ENCODE measurements at places on chromosomes 2 and 18.

DNA sequence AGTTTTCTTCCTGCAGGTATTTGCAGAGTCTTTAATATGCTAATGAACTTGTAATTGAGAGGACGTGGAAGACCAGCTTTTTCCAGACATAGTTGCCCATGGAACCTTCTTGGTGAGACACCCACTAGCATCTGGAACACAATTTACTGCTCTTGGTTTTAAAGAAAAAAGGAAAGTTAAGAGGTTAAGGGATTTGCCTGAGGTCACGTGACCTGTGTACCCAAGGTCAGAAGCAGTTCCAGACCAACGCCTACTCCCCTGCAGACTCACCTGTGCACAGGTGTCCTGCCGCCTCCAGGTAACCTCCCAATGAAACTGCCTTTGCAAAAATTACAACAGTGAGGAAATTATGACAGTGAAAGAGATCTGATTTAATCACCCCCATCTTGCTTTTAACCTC, 172.7 kb downstream of the ANAPC1 start:
- DNase-seq: no peak

GRCh38 chr2:120852200-120852815, 116.6 kb downstream of the GLI2 start:
- no peak for DNase-seq

- no peak for DNase-seq
Measured at GRCh38 chr18:10863026-10863425, 286.3 kb downstream of the PIEZO2 start.

- DNase-seq: no peak
Measured at GRCh38 chr2:225920621-225921220, 521.2 kb downstream of the NYAP2 start.

DNA sequence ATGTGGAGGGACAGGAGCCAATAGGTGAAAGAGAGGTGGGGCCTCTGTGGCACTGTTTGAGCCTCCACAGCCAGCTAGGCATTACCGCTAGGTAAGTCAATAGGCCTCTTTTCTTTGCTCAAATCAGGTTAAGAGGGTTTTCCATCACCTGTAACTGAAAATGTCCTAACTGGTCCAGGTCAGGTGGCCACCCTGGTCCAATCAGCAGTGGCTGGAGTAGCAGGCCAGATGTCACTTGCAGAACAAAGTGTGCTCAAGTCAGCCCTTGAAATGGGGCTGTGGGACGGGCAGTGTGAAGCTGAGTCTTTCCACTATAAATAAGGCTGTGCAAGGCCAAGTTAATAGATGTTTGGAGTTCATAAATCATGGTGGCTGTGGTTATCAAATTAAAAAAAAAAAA, 20.9 kb downstream of the FBXO36 start:
- DNase-seq: no peak

- no peak for DNase-seq
Measured at GRCh38 chr18:51260118-51260517, 62.6 kb upstream of the MEX3C start.

- DNase-seq: peak; percentile 19
Measured at GRCh38 chr2:165698444-165698884, 95.6 kb downstream of the GALNT3 start.

DNA sequence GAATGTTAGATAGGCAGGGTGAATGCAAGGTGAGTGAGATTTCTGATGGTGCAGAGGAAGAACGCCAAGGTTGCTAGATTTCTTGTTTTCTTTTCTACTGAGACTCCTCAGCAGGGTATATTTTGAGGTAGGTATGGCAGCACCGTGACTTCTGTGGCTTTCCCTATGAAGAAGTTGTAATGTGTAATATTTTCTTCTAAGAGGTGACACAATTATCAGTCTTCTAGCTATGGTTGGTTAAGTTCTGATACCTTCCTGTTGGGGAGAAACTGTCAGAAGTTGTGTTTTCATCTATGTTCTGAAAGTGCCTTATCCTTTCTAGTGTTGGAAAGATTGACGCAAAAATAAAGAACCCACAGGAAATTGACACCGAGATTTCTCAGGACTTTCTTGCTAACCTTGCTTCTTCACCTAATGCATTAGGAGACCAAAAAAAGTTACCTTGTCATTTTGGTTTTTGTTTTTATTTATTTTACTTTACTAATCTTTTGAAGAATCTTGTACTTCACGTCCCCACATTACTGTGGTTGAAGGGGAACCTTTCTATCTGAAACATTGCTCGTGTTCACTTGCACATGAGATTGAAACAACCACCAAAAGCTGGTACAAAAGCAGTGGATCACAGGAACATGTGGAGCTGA, 11.9 kb downstream of the IL18R1 start:
- DNase-seq: no peak

DNA sequence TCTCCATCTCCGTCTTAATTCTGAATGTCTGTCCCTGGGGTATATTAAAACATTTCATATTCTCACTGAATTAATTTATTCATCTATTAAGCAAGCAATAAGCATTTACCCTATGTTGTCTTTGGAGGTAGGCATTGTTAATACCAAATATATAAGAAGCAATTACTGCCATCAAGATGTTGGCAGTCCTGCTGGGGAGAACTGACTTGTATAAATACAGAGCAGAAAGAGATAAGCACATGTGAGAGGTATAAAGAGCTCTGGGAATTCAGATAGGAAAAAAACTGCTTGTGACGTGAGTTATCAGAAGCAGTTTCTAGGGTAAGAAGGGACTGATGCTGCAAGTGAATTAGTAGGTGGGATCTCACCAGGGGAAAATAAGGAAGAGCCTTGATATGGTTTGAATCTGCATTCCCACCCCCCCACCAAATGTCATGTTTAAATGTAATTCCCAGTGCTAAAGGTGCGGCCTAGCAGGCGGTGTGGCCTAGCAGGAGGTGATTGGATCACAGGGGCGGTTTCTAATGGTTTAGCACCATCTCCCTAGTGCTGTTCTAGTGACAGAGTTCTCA, 286.8 kb downstream of the RAD51AP2 start:
- no peak for DNase-seq

DNA sequence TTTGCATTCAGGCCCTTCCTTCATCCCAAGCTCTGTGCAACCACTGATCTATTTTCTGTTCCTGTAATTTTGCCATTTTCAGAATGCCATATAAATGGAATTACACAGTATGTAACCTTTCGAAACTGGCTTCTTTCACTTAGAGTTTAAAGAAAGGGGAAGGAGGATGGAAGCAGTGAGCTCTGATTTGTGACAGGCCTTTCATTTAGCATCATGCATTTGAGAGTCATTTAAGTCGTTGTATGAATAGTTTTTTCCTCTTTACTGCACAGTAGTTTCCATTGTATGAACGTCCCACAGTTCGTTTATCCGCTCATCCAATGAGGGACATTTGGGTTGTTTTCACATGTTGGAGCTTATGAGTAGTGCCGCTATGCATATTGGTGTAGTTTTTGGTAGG, 67.0 kb downstream of the LBH start:
- DNase-seq: no peak

DNA sequence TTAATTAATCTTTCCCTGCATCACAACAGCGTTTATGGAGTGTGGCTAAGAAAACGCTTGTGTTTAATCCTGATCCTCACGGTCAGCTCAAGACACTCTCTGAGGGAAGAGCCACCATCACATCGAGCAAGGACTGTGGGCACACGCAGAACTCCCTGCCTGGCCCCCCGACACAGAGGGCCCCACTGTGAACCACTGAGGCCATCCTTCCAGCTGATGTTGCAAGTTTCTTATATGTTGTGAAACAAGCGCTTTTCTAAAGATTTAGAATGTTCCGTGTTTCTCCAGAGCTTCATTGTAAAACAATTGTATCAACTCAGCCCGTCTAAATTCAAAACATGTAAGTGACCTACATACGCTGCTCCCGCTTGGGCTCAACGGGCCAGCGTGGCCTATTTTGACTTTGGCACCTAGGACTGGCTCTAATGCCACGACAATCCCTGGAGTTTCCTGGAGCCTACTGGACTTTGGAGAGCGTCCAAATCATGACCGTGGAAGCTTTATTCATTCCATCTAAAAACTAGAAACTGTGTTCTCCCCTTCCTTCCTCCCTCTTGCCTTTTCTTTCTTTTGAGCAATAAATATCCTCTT, 34.9 kb downstream of the SERPINE2 start:
- no peak for DNase-seq

DNA sequence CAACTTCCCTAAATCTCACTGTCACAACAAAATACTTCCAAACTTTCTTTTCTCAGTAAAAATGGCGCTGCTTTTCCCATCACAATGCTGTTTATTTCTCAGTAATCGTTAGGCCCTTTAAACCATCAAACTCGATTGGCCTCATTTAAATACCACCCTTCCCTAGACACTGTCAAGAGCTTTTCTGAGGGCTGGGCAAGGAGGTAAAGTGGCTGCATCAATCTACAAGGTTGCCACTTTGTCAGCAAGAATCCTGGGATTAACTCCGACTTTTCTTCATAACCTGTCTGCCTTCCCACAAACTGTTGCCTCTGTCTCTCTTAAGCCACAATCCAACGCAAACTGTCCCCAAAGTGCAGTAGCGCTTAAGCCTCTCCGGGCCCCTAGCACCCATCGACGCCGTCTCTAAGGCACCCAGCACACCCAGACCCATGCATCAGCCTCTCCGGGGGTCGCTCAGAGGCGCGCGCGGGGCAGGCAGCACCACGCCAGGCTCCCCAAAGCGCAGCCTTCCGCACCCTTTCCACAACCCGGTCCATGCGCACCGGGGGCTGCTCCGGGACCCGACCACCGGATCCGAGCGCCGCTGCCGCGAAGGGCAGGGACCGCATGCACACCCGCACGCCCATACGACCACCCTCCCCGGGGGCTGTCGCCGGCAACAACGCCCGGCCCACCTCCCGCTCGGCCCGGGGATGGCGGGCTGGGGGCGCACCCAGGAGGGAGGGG, 683 bp downstream of the MBOAT2 start:
- no peak for DNase-seq

- no peak for DNase-seq
Measured at GRCh38 chr2:118584877-118585276, 262.6 kb downstream of the EN1 start.

GRCh38 chr2:47354013-47354847, 48.7 kb upstream of the MSH2 start:
- no peak for DNase-seq

GRCh38 chr2:12764849-12765605, 48.3 kb downstream of the TRIB2 start:
- DNase-seq: no peak

DNA sequence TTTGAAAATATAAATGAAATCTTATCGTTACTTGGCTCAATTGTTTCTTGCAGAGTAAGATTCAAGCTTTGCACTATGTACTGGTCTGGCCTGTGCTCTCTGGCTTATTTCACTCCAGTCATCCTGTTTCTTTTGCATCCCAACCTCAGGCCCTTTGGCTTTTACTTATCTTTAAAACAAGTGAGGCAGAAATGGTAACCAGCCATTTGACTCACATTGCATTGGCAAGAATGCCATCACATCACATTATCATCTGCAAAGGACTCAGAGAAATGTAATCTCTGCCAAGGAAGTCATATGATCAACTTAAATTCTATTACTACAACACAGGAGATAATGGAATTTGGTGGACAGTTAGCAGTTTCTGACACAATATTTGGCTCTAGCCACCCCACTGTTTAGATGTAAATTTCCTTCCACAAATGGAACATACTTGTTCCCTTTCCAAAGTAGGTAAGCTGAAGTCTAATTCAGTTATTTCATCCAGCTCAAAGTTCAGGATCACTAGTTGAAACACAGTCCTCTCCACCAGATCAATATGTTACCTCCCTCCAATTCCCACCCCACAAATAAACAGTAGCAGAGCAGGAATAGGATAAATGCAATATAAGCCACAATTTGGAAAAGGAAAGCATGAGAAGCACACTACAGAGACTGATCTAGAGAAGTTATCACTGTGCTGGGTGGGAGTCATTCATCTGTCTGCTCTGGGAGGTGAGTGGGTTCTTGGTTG, 65.0 kb upstream of the DSC1 start:
- DNase-seq: no peak
